ENCODE measurements at places on chromosomes 6 and 20.
A peak's percentile ranks its signal among the peaks of the same experiment; 100 is the strongest.

- no peak for DNase-seq
Measured at GRCh38 chr20:34980543-34981233, 25.0 kb downstream of the MYH7B start.

GRCh38 chr6:153618371-153619322, 420.4 kb upstream of the OPRM1 start:
- DNase-seq, result no peak

- DNase-seq, result peak; percentile 83
Measured at GRCh38 chr20:62367633-62368391, 700 bp upstream of the LAMA5 start.

DNA sequence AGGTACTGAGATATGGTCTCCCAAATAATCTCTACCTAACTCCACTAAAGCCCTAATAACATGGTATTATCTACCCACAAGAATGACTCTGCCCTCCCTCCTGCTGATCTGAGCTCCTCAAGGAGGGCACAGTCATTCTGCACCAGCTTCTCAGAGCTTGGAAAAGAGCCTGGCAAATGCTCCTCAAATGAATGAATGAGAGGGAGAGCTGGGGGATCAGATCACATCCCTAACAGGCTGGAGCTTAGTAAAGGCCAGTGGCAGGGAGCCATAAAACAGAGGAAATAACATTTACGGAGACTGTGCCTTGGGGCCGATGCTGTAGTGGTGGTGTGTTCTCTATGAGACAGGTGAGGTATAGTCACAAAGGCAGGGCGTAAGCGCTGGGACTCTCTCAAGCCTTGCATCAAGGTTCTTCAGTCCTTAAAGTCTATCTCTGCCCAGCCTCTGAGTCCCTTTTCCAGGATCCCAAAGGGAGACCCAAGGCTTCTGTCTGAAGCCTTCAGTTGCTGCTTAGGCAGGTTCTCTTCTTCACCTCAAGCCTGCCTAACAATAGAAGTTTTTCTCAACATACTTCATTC, 7.2 kb upstream of the NNAT start:
- no peak for DNase-seq

DNA sequence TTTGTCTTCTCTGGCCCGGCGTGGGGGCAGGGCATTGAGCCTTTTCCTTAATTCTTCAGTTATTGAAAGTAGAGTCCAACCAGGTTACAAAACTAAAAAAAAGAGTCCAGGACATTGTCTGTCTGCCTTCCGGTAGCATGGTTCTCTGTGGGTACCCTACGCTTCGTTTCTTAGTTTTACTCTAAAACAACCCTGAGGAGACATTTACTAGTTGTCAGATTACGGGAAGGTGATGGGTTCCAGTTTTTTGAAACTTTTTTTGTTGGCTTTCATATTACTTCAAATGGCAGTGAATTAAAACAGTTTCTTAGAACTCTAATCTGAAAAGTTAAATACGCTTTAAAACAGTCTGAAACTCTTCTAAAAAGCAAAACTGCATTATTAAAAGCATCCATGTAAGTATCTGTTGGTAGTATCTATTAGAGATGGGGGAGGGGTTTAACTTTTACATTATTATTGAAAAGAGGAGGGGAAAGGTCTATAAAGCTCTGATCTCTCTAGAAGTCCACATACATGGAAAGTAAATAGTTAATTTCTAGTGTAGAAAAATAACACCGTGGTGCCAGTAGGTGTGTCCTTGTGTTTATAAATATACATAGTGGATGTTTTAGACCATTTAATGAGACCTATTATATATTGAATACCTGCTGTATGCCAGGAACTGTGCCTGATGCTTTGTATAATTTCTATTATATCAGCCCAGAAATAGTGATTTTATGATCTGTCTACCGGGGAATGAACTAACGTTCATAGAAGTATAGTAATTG, 2.2 kb downstream of the BICRAL start:
- DNase-seq, result no peak

GRCh38 chr6:131038597-131039344, 24.3 kb downstream of the EPB41L2 start:
- DNase-seq, result no peak
